ENCODE measurements at places on chromosomes 6 and 20. TPM values are rescaled to one million over a fixed set of nuclear protein-coding genes. Genes with fewer than 3 reads are reported as not detected.

DNA sequence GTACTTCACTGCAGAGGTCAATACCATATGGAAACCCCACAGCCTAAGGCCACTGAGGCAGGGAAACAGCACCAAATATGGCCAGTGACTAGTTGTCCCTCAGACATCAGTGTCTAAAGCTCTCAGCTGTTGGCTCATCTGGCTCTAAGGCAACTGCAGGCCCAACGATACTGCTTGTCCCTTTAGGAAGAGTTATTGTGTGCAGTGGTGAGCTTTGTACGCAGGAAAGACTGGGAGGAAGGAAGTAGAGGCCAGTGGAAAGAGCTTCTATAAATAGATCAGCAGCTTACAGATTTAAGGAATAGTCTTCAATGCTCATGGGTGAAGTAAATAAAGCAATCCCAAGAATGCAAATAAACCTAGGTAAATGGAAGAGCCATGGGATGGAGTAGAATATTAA, 29.3 kb downstream of the DNAAF9 start:
- no peak for DNase-seq

DNA sequence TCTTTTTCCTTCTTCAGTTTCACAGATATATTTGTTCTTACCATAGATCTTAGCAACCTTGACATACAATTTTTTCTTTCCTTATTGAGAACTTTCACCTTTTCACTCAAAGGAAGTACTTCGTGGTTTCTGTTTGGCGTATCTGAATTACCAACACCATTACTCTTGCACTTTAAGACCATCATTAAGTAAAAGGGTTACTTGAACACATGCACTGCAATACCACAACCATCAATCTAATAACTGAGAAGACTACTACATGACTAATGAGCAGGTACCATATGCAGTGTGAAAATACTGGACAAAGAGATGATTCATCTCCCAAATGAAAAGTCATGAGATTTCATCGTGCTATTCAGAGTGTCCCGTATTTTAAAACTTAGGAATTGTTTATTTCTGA, 21.7 kb upstream of the SENP6 start:
- DNase-seq = no peak

DNA sequence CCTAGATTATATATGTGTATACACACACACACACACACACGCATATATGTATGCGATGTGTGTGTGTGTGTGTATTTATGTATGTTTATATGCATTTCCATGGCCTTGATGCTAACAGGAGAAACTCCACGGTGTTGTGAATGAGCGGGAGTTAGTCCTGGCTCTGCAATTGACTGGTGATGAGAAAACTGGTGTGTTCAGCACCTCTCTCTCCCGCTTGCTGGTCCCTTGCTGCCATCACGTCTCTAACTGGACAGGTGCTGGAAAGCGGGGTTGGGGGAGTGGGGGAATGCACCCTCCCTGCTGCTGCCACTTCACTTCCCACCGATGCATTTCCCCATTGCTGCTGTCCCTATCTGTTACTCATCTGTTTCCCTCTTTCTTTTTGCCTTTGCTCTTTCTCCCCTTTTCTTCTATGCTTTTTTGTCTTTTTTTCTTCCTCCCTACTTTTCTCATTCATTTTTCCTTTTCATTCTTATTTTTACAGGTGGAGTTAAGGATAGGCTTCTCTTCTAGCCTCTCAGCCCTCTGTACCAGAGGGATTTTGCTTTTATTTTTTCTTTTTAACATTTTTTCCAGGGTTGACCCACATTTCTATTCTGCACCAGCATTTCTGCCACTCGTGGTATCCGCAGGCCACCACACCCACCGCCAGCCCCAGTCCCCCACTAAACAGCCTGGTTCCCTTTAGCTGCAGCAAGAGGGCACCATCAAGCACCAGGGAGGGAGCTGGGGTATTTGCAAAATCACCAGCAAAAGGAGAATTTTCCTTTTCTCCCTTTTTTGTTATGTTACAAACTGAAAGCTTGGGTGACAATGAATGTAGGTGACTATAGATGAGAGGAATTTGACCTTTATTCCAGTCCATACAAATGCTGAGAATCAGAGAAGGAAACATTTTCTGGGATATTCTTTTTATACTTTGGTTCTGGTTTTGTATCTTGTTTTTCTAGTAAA, 115.6 kb downstream of the TCP11 start:
- no peak for DNase-seq

DNA sequence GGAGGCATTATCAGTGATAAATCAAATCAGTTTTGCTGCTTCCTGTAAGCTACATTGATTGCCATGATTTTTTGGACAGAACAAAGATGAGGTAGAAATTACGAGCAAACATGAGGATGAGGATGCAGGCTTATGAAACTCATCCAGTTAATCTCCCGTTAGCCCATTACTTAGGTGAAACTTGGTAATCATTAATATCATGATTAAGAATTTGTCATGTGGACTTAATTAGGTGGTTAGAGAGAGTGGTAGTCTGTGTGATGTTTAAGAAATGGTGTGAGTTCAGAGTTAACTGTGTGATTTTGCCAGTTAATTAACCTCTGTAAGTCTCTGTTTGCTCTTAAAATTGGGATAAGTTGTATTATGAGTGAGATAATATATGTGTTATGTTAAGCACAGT, 62.0 kb downstream of the TSPYL4 start:
- DNase-seq = no peak

DNA sequence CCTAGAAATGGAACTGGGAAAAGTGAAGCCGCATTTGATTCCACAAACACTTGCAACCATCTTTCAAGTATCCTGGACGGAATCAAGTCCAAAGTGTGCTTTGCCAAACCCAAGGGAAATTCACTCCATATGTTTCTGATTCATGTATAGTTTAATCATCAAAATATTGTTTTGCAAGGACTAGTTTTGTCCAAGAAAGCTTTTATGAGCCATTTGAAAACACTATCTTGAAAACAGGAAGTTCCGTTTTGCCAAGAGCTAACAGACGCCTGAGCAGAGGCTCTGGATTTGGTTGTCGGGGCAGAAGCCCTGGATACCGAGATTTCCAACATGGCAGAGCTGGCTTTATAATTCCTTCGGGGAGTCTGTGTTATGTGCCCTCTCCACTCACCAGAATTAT, 251.1 kb downstream of the PHACTR1 start:
- DNase-seq = no peak

DNA sequence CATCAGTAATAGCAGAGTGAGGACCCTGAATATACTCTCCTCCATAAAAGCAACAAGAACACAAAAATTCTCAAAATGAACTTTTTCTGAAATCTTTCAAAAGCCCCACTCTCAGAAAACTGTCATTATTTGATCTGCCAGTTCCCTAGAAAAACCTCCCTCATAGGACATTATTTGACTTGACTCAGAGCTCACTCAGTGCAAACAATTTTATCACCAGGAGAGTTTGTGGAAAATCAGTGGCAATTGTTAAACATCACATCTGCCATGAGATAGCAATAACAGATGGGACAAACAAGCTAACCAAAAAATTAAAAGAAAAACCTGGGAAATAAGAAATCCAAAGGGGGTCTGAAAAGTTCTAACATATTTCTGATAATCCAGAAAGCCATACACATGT, 100.0 kb downstream of the ATG5 start:
- no peak for DNase-seq

- no peak for DNase-seq
Measured at GRCh38 chr6:75430631-75431325, 62.8 kb downstream of the FILIP1 start.

DNA sequence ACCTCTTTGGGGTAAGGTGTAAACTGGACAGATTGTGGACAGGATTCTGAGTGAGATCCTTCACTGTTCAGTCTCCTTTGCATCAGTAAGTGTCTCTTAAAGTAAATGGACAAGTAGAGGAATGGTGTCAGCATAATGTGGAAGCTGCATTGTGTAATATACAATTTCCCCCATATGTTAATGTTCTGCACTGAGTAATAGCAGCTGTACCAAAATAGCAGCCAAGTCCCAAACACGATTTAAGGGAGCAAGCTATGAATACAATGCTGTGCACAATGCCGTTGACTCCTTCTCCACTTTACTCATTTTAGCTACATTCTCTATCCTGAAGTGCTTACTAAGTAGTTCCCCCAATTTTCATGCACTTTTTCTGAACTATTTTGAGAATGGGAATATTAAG, 21.1 kb upstream of the TRIM26 start:
- DNase-seq = no peak

DNA sequence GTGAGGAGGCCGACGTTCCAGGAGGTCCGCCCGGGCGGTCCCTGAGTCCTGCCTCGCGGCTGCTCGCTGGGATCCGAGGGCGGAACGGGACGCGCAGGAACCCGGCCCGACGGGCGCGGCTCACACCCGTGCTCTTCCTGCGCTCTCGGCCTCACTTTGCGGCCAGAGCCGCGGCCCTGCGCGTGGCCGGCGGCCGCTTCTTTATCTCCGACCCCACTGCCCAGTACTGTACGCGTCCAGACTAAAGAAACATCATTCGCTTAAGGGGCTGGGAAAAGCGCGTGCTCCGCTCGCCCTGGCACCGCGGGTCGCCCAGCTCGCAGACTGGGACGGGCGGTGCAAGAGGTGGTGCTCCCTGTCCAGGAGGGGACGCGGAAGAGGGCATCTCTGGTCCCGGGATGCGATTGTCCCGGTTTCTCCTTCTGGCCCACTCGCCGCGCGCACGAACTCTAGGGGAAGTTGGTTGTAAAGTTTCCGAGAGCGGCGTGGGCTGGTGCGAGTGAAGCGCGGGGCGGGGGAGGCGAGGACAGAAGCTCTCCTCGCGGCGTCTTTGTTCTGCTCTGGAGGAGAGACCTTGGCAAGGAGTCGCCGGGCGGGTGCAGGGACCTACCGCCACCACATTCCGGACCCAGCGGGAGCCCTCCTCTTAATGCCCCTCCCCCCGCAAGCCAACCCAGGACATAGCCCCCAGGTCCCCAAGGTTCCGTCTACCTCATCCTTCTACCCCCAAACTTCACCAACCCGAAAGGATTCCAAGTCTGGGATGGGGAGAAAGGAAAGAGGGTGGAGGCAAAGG, 71.0 kb downstream of the SOX4 start:
- no peak for DNase-seq

DNA sequence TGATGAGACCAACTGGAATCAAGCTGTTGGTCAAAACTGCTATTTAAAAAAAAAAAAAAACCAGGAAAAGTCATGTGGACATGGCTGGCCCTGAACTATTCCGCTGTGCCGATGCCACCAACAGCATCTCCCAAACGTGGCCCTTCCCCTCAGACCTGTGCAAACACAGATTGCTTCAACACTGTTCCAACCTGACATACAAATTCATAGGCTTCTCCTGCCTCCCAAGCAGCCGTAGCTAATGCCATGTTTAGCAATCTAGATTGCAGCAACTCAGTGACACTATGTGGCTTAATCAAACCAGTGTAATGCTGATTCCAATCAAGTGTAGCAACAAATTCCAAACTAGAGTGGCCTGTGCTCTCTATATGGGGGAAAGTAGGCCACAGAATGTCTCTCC, 16.2 kb downstream of the PRKN start:
- no peak for DNase-seq

DNA sequence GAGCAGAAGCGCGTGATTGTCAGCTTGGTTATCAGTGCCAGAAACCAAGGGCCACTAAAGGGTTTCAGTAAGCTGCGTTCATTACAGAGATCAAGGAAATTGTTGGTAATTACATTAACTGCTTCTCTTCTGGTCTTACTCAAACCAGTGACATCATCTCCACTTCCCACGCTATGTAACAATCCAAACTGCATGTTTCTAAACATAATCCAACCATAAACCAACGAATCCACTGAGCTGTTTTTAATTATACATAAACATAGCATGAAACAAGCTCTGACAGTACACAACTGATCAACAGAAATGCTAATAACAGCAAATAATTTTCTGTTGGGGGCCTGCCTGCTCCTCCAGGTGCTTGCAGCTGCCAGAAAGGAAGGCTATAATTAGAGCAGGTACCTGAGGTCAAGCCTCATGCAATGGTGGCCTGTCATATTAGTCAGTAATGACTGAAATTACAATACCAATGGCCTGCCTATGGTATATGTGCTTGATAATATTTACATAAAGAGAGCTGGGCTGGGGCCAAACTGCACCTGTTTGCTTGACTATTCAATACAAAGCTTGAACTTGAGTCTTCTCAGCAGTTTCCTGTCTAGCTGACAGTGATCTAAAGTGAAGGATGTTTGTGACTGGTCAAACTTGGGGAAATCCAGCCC, 40.1 kb downstream of the ILRUN start:
- DNase-seq = no peak

DNA sequence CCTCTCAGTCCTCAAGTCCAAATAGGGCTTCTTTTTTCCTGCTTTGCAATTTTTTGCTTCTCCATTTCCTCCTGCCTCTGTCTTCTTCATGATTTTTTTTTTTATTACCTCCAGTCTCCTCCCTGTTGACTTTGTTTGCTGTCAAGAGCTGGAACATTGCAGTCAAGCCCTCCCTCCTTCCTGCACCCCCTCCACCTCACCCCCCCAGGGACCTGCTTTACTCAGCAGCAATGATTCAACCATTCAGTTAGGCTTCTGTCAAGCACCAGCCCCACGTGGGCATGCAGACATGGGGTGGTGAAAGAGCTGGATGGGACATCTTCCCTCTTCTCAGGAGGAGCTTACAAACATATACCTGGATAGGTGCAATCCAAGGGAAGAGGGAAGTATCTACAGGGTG, 142.4 kb downstream of the LRFN2 start:
- DNase-seq = no peak

DNA sequence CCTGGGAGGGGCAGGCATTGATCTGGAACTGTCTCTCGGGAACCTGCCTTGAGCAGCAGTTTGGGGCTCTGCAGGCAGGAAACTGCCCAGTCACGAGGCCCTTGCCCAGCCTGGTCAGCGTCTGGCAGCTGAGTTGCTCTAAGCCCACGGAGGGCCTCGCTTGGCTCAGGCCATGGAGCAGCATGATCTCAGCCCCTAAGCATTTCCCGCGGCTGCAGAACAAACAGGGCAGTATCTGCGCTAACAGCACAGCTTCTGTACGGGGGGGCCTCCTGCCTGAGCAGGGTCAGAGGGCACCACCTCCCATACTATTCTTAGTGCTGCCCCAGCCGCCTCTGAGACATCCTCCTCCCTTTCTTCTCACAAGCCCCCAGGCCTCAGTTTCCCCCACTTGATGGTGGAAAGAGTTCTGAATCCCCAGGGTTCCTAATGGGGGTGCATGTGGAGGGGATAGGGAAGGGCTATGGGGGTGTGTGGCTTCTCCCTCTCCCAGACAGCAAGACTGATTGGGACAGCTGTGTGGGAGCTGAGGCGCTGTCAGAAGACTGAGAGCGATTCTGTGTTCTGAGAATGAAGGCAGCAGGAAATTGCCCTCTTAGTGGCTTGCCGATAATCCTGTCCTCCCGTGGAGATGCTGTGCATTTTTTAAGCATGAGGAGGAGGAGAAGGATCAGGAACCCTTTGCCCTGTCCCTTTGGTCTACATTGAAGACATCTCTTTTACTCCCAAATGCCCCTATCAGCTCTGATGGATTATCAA, 46.4 kb downstream of the MOCS1 start:
- peak; percentile 62 for DNase-seq

DNA sequence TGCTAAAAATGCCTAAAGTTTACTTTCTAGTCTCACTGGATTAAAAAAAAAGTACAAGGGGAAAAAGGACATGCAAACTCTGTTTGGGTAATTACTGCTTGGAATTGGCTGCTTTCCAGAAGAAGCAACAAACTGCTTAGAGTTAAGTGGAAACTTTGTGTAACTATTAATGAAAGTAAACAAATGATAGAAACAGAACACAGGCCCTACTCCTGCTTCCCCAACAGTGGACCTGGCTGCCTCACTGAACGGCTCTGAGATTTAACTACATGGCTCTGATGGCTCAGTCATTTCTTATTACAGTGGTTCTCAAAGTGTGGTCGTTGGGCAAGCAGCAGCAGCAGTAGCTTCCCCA, 108.5 kb downstream of the MAN1A1 start:
- DNase-seq = no peak

OTOR gene
- total RNA-seq = 0.82 TPM

DNAH8 gene
- total RNA-seq = under 0.01 TPM

Measured in frontal cortex (tissue), 4 donors.